Activated T-helper 1 cell treated with anti-CD3 and anti-CD28 coated beads, Interleukin-12 subunit alpha, Interleukin-12 subunit beta, Interleukin-2, Interleukin-4 antibody, amounts not matched to agents 30 ng/mL and 10 ng/mL and 1 ng/mL, durations not matched to agents 14 hours and 24 hours and 36 hours (primary cell): ENCODE measurements at places on chromosomes 5 and 9.

- H3K27me3 ChIP-seq = no peaks in the 10 kb centered on the region
- DNase-seq = no peak
- no peak overlapping the region for H3K27ac ChIP-seq
- peaks cover 28% of the 10 kb centered on the region for H3K36me3 ChIP-seq
Observed at GRCh38 chr9:20518737-20519136, 103.6 kb downstream of the MLLT3 start.

DNA sequence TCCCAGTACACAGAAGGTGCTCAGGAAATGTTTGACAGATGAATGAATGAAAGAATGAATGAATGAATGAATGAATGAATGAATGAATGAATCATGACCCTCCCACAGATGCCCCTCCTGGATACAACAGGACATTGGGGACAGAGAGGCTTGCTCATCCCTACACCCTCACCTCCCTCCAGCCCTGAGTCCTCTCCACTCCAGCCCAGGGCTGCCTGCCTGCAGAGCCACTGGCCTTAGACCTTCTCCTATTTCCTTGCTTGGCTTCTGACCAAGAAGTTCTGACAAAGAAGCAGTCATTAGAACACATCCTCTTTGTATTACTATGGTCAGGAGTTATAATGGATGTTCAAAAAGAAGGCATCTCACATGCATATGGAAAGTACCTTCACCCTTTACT is 240.7 kb upstream of the DAPK1 start:
- H3K27me3 ChIP-seq = peaks cover 5% of the 10 kb centered on the region
- H3K4me3 ChIP-seq = no peak overlapping the region
- no peaks in the 10 kb centered on the region for H3K4me1 ChIP-seq
- DNase-seq = no peak
- H3K36me3 ChIP-seq = no peaks in the 10 kb centered on the region
- H3K27ac ChIP-seq = no peak overlapping the region

DNA sequence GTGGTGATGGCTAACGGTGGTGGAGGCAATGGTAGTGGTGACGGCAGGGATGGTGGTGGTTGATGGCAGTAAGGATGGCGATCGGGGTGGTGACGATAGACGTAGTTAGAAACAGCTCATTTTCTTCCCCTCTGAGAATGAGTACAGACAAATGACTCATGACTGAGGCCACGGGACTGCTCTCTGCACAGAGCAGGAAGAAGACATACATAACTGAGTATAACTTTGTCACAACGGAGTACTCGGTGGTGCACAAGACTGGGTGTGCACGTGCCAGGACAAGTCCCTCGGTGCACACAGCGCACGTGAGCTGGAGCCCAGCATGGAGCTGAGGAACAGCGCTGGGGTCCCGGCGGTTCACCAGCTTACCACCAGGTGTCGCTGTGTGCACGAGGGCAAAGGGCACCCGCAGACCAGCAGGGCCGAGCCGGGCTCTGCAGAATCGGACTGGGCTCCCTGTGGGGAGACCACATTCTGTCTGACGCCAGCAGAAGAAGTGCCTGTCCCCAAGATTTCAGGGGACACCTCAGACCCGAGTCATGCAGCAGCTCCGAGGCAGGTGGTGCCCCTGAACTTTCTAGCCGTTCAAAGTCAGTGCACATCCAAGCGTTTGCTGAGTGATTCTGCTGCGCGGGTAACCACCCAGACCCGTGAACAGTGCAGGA is 188.6 kb downstream of the FSTL4 start:
- H3K4me3 ChIP-seq = no peak overlapping the region
- H3K27ac ChIP-seq = no peak overlapping the region
- DNase-seq = peak; percentile 52

- no peak overlapping the region for H3K27ac ChIP-seq
- no peaks in the 10 kb centered on the region for H3K36me3 ChIP-seq
- no peaks in the 10 kb centered on the region for H3K27me3 ChIP-seq
- no peaks in the 10 kb centered on the region for H3K4me1 ChIP-seq
Observed at GRCh38 chr9:136017289-136018190, 56.4 kb upstream of the UBAC1 start.

DNA sequence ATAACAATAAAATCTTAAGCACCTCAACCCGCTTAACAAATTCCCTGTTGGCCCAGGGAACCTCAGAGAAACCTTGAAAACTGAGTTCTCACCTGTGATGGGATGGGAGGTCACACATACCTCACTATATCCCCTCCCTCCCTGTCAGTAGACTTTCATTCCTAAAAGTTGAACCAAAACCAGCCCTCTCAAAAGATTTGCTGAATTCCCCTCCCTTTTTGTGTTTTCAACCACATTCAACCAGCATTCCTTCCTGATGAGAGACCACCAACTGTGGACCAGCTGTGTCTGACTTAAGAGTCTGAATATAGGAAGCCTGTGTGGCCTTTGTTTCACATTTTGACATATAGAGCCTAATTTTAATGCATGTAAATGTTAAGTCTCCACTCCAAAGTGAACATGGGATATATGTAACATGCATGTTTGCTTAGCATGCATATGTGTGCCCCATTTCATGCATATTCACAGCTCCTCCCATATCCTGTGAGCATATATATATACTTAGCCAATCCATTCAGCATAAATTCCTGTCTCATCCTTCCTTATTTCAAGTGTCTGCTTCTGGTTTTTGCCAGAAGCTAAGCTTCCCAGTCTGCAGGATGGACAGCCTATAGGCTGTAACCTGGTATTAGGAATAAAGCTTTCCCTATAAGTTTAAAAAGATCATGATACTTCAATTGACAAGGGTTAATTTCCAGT is 604.6 kb downstream of the PTPRD start:
- no peak overlapping the region for H3K4me3 ChIP-seq
- DNase-seq = no peak
- H3K4me1 ChIP-seq = no peaks in the 10 kb centered on the region
- H3K36me3 ChIP-seq = no peaks in the 10 kb centered on the region

DNA sequence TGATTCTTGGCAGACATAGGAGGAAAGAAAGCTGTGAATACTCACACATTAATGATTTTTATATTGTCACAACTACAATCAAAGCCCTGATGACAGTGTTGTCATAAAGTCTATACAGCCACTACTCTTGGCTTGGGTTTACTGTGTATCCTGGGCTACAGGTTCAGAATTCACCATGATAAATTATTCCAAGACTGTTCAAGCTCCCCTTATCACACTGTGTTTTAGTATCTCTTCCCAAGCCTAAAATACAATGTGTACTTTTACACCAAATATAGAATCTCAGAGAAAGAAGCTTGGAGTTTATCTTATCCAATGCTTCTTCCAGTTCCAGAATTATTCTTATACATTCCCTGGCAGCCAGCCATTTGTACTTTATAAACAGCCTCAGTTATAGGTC is 127.7 kb upstream of the PPP1R2B start:
- no peak for DNase-seq
- H3K27me3 ChIP-seq = peaks cover 7% of the 10 kb centered on the region
- peaks cover 2% of the 10 kb centered on the region for H3K36me3 ChIP-seq
- no peak overlapping the region for H3K4me3 ChIP-seq

- H3K27me3 ChIP-seq = peaks cover 86% of the 10 kb centered on the region
- H3K27ac ChIP-seq = peak overlapping the region; percentile 44
- no peak for DNase-seq
- peaks cover 6% of the 10 kb centered on the region for H3K36me3 ChIP-seq
Observed at GRCh38 chr5:88665750-88666215, 217.2 kb downstream of the MEF2C start.

DNA sequence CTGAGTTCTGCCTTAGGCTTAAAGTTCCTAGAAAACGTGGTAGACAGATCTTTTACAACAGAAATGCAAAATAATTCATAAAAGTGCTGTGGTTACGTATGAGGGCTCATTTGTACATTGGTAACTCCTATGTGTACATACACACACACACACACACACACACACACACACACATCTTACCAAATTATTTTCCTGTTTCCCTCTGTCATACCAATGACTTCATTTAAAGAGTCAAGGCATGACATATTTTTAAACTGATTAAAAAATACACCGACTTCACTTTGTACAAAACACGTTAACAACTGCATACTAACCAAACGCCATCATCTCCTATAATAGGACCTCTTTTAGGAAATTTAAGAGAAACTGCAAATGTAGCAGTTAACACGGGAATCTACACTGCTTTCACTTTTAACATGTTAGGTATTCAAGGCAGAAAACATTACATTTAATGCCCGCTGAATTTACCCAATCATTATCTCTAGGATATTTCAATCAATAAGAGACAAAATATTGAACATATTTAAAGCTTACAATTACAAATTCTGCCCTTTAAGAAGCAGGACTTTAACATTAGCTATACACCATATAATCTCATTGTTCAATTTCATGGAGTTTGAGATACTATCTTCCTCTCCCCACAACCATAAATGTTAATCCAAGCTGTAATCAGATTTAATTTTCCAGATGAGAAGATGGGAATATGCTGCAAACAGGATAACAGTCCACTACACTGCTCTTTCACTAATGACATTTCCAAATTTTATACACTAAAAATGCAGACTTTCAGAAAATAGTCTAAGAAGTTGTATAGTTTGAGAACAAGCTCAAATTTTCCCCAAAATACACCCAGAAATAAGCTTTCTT is 133.1 kb downstream of the DENND1A start:
- H3K27ac ChIP-seq = no peak overlapping the region
- H3K4me1 ChIP-seq = peaks cover 13% of the 10 kb centered on the region
- H3K27me3 ChIP-seq = peaks cover 7% of the 10 kb centered on the region
- H3K36me3 ChIP-seq = no peaks in the 10 kb centered on the region

- no peak overlapping the region for H3K27ac ChIP-seq
- DNase-seq = no peak
- H3K36me3 ChIP-seq = no peaks in the 10 kb centered on the region
- H3K4me1 ChIP-seq = no peaks in the 10 kb centered on the region
Observed at GRCh38 chr9:91640428-91640827, 216.8 kb upstream of the NFIL3 start.

DNA sequence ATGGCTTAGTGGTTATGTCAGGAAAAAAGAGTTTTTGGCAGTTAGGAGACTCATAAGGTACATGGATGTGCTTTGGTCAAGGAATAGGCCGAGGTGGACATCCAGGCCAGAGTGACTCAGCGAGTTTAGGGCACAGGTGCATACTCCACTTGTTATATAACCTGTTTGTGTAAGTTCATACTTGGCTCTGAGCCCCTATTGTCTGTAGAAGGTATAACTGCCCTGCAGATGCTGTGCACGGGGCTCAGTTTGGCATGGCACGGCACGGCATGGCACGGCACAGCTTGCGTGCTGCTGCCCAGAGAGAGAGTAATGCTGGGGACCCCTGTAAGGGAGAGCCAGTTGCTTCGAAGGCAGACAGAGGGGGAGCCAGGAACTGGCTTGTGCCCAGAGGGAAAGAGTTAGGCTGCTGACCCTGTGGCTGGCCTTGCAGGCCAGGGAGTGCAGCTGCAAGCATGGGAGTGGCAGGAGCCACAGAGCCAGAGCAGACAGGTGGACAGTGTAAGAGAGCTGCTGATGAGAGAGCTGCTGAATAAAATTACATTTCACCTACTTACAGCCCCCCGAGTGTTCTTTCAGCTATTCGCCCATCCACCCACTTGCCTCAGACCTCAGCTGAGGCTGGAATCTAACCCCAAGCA is 32.2 kb downstream of the GCNT4 start:
- no peaks in the 10 kb centered on the region for H3K36me3 ChIP-seq
- no peak for DNase-seq
- no peak overlapping the region for H3K27ac ChIP-seq
- H3K27me3 ChIP-seq = no peaks in the 10 kb centered on the region

GRCh38 chr5:105030153-105030552 is 1467.6 kb upstream of the NUDT12 start:
- H3K27ac ChIP-seq = no peak overlapping the region
- no peak overlapping the region for H3K4me3 ChIP-seq
- no peaks in the 10 kb centered on the region for H3K4me1 ChIP-seq
- no peaks in the 10 kb centered on the region for H3K36me3 ChIP-seq
- no peaks in the 10 kb centered on the region for H3K27me3 ChIP-seq
